ENCODE measurements at places on chromosomes 4 and X.

- DNase-seq: no peak
These were observed 2.1 kb downstream of the GSTCD start for GRCh38 chr4:105710678-105711077.

DNA sequence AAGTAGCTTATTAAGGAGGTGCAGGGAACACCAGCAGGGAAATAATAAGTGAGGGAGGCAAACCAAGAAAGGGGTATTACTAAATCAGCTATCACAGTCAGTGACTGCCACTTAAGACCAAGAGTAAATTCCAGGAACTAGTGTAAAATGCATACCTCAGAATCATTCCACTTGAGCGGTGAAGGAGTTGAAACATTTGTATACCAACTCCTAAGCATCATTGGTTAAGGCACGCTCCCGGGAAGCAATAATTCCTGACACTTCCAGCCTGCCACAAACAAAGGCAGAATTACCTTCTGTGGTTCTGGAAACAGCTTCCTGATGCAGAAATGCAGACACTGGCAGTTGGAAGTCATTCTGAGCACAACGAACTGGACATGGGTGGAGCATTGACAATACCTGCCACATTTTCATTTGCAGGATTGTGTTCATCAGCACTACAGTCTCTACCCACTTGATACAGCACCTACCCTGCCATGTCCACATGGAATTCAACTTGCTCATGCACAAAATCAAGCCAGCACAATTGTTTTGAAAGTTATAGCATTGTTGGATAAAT, 82.1 kb downstream of the PPP1R2C start:
- no peak for DNase-seq

- DNase-seq: no peak
These were observed 51.8 kb downstream of the LDB2 start for GRCh38 chr4:16846540-16847117.

DNA sequence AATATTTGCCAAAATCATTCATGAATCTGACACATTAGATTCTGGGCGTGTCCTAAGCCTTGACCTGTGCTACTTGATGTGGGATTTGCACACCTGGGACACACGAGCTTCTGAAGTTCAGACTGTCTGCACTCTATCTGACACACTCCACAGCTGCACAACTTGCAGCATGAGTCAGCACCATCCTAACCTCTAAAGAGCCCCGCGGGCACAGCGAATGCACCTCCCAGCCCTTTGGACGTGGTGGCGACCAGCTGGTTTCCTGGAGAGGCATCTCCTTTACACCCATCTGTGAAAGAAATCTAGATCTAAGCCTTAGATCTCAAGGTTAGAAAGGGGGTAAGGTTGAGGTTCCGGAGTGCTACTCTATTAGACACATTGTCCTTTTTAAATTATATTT, 69.2 kb downstream of the SORBS2 start:
- DNase-seq: no peak

DNA sequence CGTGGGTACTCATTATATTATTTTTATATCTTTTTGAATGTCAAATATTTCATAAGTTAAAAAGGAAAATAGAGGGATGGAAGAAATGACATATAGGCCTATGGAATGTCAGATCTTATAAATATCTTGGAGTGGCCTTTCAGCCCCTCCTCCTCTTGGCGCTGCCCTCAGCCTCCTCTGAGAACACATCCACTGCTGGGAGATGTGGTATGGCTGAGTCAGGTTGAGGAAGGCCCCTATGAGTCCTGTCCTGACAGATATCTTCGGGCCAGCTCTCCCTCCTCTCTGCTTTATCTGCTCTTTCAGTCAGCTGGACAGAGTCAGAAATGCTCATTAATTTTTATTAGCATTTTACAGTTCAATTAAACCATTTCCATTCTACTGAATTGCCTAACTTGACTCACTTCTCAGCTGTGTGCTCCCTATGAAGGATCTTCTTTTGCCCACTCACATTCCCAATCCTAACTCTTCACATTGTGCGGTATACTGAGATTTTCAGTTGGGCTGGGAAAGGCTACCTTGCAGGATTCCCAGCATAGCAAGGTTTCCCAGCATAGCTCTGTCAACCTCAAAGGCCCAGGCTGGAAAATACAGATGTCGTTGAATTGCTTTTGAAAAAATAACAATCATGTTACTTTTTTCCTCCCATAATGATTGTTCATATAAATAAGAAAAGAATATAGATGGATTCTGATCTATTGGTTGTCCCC, 128.0 kb downstream of the ARHGEF9 start:
- DNase-seq: no peak

DNA sequence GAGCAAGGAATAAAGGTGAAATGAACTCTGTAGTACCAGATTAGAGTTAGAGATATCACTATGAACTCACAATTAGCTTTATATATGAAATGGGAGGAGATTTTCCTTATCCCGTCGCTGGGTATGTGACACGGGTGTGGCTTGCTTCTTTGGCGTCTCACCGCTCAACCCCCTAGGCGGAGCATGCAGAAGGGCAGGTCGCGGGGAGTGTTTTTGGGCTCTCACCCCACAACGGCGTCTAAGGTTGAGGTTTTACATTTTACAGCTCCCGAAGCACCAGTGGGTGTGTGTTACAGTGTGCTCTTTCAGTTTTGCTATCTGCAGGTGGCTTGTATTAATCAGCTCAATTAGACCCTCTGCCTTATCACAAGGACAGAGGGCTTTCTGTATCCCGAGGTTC, 42.1 kb upstream of the MAGEB10 start:
- DNase-seq: no peak

DNA sequence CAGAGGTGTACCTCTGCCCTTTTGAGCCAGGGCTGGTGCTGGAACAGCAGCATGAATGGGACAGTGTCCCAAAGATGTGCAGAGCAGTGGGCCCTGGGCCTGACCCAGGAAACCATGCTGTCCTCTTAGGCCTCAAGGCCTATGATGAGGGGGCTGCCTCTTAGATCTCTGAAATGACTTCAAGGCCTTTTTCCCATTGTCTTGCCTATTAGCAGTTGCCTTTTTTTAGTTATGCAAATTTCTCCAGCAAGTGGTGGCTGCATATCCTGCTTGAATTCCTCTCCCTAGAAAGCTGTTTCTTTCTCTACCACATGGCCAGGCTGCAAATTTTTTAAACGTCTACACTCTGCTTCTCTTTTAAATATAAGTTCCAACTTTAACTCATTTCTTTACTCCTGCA, 160.3 kb downstream of the CFAP299 start:
- DNase-seq: no peak

- DNase-seq: no peak
These were observed 8.3 kb upstream of the CXCR3 start for GRCh38 chrX:71626576-71626975.

- DNase-seq: no peak
These were observed 67.7 kb downstream of the SMIM20 start for GRCh38 chr4:25981749-25982148.

DNA sequence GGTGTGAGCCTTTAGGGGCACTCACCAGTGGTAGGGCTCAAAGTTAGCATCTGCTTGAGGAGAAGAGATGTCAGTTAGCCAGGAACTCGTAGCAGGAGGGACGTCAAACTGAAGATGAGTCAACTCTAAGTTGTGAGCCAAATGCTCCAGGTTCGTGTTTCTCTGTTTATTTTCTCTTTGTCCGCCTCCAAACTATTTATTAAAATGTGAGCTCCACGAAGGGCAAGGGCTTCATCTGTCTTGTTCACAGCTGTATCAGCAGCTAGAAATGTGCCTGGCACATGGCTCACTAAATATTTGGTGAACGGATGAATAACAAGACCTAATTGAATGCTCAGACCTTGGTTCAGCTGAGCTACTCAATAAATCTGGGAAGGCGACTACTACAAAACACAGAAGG, 248.9 kb downstream of the BCOR start:
- DNase-seq: no peak

GRCh38 chr4:144666539-144667175, 20.7 kb downstream of the HHIP start:
- DNase-seq: no peak

DNA sequence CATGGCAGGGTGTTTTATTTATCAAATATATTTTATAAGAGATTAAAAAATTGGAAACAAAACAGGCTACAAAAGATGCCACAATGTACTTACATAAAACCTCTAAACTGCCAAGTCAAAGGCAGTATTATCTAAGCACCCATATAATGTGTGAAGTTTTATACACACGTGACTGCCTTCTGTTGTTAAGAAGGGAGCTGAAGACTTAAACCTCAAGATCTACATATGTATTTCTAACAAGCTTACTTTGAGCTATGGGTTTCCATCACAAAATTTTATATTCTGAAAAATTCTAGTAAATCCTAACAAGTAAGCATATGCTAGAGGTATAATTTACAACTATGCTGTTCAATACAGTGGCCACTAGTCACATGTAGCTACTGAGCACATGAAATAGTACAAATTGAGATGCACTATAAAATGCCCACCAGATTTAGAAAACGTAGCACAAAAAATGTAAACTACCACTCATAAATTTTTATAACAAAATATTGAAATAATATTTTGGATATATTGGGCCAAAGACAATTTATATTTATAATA, 9.8 kb downstream of the ATP8A1 start:
- no peak for DNase-seq

DNA sequence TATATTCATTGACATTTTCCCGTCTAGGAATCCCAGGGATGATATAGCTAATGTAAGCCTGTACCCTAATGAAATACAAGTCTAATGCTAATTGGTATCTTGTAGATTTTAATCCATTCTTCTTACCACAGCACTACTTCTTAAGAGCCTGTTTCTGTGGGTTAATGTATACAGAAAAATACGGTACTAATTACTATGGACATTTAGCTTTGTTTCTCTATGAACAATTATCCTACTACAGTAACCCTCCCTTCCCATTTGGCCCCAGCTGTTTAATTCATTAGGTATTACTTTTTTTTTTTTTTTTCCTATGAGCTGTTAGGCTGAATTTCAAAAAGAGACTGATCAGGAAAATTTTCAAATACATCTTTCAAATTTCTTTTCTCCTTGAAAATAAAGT, 245.1 kb upstream of the SLC7A11 start:
- DNase-seq: no peak
